ENCODE measurements at places on chromosomes 7 and 10.

- DNase-seq: no peak
Measured at GRCh38 chr10:14748441-14748840, 26.3 kb downstream of the FAM107B start.

DNA sequence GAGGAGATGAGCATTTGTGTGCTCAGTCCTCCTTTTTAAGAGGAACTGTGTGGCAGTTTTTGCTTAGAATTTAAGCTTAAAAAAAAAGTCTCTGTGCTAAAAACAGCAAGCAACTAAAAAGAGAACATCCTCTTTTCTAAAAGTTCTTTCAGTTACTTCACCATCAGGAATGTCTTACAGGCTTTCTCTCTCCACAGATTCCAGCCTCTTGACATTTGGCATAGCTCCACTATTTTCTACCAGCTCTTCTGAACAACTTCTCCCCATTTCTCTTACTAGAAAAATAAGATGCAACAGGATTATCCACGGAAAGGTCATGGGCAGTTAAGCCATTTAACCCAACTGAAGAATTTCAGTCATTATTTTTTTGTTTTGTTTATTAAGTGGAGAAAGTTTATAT, 13.2 kb downstream of the PCLO start:
- DNase-seq: no peak

DNA sequence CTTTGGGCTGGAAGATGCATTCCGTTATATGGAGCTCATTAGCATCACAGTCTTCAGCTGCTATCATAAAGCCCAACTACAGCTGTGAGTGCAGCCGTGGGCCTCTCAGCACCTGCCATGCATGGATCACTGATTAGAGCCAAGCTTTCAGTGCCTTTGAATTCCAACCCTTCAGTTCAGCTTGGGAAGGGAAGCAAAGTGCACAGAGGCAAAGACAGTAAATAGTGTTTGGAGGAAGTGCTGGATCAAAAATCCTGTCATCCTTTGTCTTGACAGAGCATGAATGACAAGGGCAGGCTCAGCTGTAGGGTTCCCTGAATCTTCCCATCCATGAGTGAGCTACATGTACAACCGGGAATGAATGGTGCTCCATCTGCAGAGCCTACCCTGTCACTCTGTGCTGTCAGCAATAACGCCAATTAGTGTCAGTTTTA, 153.7 kb downstream of the DNAJB9 start:
- no peak for DNase-seq

- peak; percentile 69 for DNase-seq
Measured at GRCh38 chr10:95295031-95295755, 4.4 kb upstream of the PDLIM1 start.

GRCh38 chr10:96299383-96299782, 4.9 kb upstream of the DNTT start:
- no peak for DNase-seq

- no peak for DNase-seq
Measured at GRCh38 chr7:87151729-87152111, 533 bp upstream of the DMTF1 start.

DNA sequence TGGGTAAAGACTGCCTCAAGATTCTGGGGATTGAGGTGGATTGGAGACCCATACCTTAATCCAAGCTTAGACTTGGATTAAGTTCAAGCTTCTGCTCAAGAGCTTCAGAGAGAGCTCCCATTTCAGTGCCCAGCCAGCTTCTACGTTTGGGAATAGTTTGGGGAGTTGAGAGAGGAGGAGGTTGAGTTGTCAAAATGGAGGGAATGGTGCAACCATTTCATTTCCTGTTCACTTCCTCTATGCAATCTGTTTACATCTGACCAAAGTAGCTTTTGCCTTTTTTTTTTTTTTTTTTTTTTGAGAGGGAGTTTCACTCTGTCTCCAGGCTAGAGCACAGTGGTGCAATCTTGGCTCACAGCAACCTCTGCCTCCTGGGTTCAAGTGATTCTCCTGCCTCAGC, 65.8 kb downstream of the ENTPD1 start:
- DNase-seq: no peak

DNA sequence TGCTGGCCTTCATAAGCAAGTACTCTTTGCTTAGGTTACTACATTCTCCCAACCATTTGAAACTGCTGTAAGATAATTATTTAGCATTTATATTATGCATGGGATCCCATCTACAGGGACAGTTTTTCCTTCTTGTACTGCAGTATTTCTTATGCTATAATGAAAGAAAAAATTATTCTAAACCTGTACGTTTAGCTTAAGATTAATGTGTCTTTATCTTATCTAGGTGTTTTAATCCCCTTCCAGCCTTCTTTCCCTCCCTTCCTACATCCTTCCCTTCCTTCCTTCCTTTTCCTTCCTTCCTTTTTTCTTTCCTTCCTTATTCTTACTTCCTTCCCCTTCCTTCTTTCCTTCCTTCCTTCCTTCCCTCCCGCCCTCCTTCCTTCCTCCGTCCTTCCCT, 778.3 kb downstream of the CNTNAP2 start:
- DNase-seq: no peak

GRCh38 chr10:33180390-33180789, 154.1 kb downstream of the NRP1 start:
- DNase-seq: no peak

DNA sequence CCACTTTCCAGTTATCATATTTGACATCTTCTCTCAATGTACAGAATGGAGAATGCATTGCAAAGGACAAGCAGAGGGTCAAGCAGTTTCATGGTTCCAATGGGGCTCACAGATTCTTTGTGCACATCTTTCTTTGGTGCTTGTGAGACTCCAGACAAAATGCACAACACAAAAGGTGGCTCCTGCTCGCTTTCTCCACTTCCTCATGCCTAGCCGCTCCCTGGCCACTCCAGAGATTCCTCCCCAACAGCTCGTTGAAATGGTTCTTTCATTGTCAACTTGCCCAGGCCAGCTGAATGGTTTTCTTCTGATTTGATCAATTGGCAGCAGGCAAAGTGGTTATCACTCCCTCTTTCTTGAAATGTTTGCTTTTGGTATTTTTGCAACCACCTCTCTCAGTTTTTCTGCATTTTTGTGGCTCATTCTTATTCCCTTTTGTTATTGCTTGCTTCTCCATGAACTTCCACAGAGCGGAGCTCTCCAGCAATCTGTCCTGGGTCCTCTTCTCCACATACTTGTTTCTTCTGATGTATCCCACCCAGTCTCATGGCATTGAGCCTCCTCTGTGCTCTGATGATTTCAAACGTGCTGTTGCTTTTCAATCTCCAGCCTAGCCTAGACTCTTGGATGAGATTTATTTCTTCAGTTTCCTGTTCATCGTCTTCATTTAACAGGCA, 507.8 kb upstream of the MKI67 start:
- no peak for DNase-seq

DNA sequence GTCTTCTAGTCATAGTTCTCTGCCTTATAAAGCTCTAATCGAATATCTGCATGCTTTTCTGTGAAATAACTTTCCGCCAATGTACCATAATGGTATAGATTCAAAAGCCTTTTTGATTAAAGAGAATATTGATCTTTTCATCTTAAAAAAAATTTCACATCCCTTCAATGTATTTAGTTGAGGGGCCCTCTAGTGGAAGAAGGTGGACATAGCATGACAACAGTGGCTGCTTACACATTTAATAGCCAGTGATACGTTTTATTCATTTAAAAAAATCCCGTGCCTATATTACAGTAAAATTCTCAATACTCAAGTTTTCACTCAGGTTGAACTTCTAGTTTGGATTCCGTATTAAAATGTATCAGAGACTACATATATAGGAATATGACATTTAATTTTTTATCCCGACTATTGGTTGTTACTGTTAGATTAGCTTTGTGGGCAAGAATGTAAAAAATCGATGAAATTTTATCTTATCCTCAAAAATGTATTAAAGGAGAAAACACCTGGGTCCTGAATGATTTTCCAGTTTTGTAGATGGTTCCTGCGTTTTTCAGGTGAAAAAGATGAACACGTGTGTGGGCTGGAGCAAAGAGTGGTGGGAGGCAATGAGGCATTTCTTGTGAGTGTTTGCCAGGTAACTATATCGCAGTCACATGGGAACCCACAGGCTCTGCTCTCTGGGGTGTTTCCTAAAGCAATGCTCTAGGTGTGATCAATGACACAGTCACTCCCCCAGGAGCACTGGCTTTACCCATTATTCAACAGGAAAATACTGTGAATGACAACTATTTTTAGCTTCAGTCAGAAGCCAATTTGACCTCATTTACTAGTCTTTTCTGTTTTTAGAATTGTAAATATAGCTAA, 24.1 kb upstream of the PNLIP start:
- DNase-seq: peak; percentile 33

DNA sequence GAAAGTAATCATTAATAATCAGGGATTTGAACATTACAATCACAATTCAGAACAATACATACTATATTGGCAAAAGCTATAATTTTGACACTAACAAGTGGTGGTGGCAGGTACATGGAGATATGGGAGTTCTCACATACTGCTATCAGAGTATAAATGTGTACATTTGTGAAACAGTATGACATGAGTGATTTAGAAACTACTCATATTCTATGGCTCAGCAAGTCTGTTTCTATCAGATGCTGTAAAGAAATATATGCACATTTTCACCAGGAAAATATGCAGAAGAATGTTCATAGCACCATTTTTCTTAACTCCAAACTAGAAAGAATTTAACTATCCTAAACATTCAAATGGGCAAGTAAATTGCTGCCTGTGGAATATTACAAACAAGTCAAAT, 620.0 kb downstream of the SH2D4B start:
- no peak for DNase-seq

DNA sequence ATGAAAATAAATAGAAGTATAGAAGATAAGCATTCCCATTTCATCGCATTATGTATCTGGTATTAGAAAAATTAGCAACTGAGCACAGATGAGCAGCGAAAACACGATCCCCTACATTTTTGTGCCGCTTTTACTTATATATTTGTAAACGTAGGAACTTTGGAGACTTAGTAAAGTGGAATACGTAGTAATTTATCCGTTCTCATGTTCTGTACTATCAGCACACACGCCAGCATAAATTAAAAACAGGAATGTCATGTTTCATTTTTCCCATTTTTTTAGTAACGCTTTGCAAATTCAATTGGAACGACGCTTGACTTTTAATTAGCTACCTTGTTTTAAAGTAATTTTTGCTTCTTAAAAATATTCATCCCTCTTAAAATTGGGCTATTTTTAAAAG, 2.4 kb downstream of the ZNRF2 start:
- DNase-seq: peak; percentile 9

- peak; percentile 100 for DNase-seq
Measured at GRCh38 chr7:101882595-101883564, 65.5 kb downstream of the CUX1 start.

DNA sequence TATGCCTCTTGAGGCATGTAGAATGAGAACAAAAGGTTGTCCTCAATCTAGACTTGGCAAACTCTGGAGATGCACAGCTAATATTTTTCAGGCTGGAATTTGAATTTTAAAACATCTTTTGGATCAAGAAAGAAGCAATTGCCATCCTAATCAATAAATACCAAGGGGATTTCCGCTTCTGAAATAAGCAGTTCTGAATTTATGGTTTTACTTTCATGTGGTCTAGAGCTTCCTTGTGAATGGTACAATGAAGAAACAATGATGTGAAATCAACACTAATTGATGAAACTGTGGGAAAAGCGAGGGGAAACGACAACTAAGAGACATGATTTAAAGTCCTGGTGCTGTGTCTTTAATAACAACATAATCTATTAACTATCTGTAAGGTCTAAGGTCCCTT, 1202.7 kb downstream of the SORCS3 start:
- DNase-seq: no peak

DNA sequence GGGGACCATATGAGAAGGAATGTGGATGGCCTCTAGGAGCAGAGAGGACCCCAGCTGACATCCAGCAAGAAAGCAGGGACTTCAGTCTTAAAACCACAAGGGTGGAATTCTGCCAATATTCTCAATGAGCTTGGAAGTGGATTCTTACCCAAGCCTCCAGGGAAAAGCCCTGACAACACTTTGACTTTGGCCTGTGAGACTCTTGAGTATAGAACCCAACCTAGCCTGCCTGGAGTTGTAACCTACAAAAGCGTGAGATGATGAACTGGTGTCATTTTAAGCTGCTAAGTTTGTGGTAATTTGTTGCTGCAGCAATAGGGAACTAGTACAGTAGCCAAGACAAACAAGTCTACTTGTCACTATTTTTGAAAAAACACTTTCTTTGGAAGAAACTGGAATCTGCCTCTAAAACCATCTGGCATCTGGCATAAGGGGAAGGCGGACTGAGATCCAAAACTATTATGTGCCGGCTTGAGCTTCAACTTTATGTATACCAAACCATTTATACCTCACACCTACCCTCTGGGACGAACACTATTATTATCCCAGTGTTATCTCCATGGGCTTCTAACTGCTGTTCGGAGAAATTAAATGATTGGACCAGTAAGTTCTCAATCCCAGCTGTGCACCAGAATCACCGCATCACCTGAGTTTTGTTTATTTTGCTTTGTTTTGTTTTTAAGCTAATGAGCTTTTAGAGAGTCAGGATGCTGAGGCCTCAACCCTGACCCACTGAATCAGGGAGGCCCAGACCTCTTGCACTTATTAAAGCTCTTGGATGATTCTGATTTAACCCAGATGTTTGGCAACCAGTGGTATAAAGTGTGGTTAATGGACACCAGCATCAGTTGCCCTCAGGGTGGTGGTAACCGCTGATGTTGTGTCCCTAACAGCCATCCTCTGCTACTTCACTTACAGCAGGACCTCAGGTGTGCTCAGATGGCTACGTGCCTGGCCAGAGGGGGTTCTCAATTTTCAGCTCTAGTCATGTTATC, 83.0 kb downstream of the C1GALT1 start:
- no peak for DNase-seq

DNA sequence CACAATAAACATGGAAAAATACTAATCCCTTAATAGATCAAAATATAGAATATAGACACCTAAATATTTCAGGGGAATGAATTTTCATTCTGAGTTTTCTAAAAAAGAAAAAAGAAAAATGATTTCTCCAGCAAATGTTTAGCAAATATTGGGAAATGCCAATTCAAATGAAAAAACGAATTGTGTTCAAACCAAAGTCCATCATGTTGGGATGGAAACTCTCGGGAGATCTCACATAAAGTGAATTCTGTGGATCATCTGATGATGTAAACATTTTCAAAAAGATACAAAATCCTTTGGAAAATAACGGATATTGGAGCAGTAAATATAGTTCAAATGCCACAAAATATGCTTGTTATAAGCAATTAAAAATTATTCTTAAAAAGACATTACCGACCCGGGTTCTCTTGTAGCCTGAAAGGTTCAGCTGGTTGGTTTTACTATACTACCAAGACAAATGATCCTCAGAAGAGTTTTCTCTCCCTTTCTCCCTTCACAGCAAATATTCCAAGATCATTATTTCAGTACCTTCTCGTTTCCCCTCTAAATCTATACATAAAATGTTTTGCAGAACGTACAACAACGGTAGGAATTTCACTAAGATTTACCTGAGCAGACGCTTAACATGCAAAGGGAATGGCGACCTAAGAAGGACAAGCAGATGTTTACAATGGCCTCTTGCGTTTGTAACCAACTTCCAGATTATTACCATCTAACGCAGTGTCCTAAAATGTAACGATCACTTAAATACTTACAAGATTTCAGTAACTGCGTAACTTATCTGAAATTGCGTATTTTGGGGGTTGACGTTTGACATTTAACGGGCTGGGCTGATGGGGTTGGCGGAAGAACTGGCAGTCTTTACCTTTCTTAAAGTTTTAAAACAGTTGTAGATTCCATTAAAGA, 2.5 kb downstream of the HOXA13 start:
- DNase-seq: no peak

- DNase-seq: no peak
Measured at GRCh38 chr7:98119256-98119918, 12.7 kb downstream of the LMTK2 start.

GRCh38 chr7:104818961-104819880, 194.8 kb upstream of the KMT2E start:
- no peak for DNase-seq

- DNase-seq: no peak
Measured at GRCh38 chr10:48740988-48741387, 56.3 kb downstream of the WDFY4 start.

All from SW480 (cell line).